ENCODE measurements at places on chromosomes 4 and X.

DNA sequence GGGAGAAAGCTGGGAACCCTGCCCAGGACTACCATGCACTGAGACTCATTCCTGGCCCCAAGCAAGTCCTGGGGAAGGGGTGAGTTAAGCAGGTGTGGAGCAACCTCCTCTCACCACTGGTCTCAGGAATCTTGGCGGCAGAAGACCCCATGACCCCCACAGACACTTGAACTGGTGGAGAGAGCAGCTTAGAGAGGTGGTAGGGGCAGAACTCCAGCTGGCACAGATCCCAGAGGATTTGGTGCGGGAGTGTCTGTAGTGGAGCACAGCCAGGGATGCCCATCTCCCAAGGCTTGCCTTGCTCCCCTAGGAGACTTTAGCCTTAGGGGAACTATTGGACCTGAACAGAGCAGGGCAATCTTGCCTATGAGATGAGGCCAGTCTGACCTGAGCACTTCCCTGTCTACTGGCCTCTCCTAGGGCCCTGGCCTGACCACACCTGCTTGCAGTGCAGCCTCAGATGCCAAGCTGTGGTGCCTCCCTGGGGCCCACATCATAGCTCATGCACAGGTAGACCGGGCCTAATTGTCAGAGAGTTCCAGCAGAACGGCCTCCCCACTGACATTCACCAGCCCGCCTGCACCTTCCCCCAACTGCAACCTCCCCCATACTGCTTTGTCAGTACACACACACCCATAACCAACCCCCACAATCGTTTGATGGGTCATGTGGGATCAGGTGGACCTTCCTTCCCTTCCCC is 78.0 kb downstream of the NAA11 start:
- no peak for DNase-seq

DNA sequence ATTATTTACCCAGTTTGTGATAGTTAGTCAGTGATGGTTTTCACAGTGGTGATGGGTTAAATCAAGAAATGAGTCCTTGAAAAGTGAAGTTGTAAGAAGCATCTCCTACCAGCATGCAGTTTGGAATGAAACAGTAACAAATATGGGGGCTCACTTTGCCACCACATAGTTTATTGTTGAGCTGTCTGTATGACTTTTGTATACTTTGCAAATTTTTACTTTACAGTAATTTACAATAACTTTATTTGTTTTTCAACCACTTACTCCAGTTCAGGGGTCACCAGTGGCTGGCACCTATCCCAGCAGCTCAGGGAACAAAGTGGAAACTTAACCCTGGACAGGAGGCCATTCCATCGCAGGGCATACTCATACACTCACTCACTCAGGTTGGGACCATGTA is 64.5 kb upstream of the ANKRD50 start:
- DNase-seq, result no peak

DNA sequence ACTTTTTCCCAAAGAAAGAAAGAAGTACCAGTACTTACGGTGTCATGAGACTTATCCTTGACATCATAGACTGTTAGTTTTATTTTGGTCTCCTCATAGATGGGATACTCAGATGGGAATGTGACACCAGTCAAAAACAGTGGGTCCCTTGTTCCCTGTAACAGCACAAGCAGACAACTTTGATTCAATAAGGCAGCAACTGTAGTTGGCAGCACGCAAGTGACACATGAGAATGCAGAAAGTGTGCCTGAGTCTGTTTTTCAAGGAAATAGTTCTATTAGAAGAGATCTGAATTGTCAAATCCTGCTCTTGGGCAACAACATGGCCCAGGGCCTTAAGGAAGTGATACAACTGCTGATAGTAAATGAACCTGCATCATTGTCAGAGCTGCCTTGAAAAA is 443.2 kb downstream of the INPP4B start:
- DNase-seq, result no peak

DNA sequence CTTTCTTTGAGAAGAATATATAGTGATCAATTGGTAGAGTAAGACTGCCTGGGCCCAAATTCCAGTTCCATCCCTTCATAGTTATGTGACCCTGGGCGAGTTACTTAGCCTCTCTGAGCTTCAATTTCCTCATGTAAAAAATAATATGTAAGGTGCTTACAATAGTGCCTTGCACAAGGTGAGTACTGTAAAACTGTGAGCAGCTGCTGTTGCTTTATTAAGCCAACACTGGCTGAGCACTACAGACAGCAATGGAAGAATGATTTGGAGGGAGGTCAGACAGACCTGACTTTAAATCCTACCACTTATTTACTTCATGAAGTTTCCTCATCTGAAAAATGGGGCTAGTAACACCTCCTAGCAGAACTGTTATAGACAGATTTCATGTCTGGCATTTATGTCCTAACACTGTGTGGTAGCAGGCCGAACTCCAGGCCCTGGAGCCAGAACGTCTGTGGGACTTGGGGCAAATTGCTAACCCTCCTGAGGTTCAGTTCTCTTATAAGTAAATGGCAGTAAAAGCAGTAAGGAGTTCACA is 53.8 kb downstream of the RNF150 start:
- DNase-seq, result no peak

DNA sequence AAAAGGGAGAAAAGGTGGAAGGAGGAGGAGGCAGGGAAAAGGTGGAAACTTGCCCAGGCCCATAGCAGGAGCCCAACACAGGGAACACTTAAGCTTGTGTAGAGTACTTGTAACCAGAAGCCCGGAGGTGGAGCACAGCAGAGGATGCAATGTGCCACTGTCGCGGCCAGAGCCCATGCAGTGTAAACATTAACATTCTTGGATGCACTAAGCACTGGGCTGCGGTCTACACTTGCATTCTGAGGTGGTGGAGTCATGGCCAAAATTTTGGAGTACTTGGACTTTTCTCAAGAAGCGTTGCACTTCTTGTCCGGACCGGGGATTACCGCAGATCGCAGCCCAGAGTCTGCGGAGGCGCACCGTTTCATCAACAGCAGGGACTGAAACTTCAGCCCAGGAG is 4.5 kb upstream of the RHOXF1 start:
- DNase-seq, result no peak

- no peak for DNase-seq
Measured at GRCh38 chr4:172980219-172980618, 188.4 kb upstream of the GALNT7 start.

DNA sequence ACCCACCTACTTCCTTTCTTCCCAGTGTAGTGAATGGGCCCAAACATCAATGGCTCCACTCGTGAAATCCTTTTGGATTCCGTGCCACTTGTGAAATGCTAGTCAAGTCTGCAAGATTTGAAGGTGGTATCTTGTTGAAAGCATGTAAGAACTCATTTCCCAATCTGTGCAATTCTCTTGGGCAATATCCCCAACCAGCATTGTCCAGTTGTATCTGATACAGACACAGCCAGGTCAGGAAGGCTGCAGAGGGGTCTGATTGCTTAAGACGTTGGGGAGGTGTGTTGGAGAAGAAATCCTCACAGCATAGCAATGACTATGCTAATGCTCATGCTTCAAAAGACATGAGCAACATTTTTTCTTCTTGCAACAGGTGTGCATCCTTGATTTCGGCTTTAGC is 164.8 kb downstream of the VEGFC start:
- DNase-seq, result no peak

DNA sequence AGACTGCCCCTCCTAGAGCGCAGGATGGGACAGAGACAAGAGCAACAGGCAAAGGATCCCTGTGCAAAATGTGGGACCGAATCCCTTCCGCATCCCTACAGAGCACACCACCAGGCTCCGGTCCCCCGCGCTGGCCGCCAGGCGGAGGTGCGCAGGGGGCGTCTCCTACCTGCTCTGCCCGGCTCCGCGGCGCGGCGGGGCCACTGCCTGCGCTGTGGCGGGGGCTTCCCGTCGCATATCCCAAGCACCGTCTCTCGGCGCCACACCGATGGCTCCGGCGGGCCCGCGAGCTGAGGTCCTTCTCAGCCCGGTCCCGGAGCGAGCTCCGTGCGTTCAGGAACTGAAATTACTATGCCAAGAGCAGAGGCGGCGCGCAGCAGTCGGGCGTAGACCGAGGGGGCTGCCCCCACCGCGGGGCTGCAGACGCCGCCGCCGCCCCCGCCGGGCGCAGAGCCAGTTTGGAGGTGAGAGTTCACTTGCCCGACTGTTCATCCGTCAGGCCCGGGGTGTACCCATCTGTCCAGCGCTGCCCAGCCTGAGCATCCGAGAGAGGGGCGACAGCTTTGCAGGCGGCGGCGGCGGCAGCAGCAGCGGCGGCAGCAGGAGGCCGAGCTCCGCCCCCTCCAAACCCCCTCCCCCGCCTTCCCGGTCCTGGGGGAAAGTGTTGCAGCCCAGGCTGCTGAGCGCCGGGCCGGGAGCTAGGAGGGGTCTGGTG is at the start of gene GPRIN3:
Gene GPRIN3, minus strand, starts transcription at position 355 of the 715 bp plus-strand sequence. CDS start 57,690 bp downstream, outside the sequence.
- DNase-seq, result no peak

GRCh38 chr4:78313754-78314120 is 237.8 kb upstream of the ANXA3 start:
- DNase-seq, result no peak

GRCh38 chr4:36582198-36582597 is 300.8 kb downstream of the DTHD1 start:
- no peak for DNase-seq

DNA sequence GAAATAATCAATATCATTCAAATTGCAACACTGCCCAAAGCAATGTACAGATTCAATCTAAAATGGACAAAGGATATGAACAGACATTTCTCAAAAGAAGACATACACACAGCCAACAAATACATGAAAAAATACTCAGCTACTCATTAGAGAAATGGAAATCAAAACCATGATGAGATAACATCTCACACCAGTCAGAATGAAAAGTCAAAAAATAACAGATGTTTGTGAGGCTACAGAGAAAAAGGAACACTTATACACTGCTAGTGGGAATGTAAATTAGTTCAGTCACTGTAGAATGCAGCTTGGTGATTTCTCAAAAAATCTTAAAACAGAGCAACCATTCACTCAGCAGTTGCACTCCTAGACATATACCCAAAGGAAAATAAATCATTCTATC is 205.2 kb downstream of the DKK2 start:
- no peak for DNase-seq

DNA sequence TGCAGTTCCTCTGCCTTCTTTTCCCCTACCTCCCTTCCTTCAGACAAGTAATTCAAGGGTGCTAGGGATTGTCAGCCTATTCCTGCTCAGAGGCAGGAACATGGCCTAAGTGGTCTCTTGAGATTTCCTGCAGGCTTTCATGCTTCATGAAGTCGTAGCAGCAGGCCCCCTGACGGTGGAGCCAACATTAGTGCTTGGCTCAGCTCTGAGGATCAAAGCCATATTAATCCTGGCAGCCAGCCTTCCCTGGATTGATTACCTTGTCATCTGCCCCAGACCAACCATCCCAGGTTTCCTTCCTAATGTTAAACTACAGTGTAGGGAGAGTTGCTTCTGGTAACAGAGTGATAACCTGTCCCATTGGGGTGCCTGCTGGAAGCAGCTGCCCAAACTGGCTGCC is 84.1 kb downstream of the SLC16A2 start:
- DNase-seq, result no peak
